Fibroblast of pulmonary artery (primary cell): ENCODE measurements at places on chromosomes 2 and 18.

DNA sequence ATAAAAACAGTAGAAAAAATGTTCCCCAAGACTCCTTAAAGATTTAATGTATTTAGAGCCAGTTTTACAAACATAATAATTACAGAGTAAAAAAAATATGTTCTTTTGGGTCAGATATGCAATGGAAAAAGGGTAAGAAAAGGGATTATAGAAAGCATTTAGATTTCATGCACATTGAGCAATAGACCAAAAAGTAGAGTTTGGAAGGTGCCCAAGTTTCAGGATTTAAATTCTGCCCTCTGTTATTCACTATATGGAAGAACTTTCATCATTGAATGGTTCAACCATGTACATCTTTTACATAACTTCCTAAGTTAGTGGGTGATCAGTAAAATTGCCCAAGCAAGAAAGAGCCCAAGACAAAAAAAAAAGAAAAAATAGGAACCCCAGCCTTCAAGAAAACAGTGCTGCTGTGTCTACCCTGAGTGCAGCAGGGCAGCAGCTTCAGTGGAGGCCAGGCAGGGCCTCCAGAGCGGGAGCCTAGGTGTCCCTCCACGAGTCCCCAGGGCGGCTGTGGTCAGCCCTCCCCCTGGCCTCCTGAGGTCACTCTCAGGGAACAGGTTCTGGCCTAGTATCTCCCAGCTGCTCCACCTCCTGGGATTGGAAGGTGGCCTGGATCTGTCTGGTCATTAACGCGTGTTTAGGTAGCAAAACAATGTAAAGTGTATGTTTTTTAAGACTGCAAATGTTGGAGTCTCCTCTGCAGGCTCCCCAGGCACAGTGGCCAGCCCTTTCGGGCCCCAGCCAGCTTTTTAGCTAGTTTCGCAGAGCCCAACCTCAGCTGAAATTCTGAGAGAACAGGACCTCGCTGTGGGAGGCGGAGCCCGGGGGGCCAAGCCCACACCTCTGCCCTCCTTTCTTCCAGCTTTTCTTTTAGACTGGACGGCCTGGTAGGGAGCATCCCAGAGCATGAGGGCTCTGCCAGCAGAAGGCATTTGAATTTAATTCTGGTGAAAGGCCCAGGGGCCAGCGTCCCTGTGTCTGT, 77.3 kb downstream of the TEX51 start:
- DNase-seq: peak; percentile 21

GRCh38 chr18:28189400-28190239, 12.7 kb upstream of the CDH2 start:
- DNase-seq: peak; percentile 87

DNA sequence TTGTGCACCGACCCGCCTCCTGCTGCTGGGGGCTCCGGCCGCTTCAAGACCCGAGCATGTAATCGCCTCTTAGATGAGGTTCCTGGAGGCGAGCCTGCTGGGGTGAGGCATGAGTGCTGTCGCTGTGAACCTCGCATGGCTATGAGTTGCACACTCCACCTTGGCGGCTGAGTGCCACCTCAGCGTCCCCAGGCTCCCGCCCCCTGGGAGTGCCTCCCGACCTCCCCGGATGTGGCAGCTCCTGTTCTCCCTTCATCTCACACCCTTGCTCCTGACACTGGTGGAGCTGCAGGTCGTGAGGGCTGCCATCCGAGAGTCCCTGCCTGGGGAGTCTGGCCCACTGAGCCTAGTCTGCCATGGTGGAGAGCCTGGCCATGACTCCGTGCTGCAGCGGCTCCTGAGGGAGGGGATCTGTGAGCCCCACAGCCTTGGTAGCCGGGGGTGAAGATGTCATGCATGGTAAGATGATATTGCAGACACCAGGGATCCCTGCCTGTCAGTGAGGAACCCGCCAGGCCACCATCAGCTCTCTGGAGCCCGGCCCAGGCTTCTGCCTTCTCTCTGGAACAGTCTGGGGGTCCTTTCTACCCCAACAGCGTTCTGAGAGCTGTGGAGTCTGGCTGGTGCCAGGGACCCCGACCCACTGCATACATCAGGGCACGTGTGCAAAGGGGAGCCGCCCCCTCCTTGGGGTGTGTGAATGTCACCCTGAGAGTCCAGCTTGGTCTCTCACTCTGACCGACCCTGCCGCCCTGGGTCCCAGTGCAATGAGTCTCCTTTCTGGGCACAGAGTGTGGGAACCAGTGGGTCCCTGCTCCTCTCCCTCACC, 61.6 kb upstream of the HS6ST1 start:
- DNase-seq: no peak

- no peak for DNase-seq
These were observed 7.8 kb downstream of the FAM117B start for GRCh38 chr2:202642567-202642966.
